Thyroid gland (tissue), 4 donors: ENCODE measurements at places on chromosomes 2 and 18. TPM values are rescaled to one million over a fixed set of nuclear protein-coding genes. Genes with fewer than 3 reads are reported as not detected.

- no peak for DNase-seq
Observed at GRCh38 chr2:74653589-74653984, 460 bp upstream of the SEMA4F start.

- DNase-seq: peak; percentile 3
Observed at GRCh38 chr2:172726172-172726735, 9.4 kb upstream of the RAPGEF4 start.

DNA sequence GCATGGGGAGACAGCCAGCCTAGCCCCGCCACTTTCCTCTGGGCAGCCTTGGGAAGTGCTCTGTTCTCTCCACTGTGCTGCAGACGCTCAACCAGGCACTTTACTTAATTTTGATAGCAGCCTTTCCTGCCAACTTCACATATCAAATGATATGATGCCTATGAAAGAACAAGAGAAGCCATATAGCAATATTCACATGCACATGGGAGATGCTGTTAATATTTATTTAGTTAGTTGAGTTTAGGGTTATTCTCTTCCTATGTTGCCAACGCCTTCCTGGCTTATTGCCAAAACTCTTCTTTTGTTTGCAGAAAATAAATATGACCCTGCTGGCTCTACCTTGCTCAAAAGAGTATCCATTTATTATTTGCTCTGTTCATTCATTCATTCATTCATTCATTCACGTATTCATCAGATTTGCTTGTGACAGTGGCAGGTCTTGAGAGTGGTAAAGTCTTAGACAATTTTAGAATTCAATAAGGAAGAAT lies 99.3 kb downstream of the GATA6 start:
- no peak for DNase-seq

DNA sequence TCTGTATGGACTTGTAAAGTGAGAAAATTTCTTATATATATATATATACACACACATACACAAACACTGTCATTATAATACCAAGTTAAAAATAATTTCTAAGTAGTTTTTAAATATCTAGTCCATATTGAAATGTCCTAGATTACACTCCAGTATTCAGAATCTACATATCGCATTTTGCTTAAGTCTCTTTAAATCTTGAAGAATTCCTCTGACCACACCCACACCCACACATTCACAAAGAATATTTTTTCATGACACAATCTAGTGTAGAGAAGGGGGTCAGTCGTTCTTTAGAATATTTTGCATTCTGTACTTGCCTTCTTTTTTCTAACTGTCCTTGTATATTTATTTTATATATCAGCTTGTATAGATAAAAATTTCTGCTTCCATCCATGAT lies 509.7 kb downstream of the CCDC85A start:
- DNase-seq: no peak

DNA sequence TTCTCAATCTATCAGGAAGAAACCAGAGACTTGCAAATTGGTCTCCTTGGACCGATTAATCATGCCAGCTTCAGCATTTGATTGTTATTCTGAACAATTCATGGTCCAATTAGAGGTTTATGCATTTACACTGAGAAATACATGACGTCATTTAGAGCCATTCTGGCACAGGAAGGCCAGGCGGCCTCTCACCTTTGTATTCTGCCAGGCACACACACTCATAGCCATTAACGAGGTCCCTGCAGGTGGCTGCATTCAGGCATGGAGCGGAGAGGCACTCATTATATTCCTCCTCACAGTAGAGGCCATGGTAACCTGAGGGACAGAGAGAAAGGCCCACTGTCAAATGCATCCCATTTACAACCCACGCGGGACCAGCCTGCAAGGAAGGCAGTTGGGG lies 146.8 kb upstream of the PID1 start:
- peak; percentile 9 for DNase-seq

DNA sequence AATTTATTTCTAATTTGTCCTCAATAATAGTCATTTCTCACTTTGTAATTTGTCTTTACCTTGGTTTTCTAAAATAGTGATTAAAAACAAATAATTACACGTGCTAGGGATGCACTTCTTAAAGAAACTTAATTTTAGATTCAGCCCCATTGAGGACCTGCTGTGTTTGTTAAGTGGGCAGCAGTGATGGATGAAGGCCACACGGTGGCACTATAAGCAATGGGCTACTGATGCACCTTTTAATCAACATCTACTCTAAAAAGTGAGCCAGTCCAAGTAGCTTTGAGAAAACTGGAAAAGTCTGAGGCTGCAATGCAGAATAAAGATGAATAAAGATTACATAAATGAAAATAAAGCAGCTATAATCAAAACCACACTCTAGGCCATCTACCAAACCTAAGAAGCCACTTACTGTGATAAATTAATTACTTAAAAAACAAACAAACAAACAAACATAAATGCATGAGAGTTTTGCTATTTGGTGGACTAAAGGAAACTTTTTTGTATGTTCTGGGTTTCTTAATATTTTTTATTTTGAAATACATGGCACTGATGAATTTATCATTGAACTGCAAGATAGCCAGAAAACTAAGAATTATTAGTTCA lies 89.3 kb downstream of the PDE11A start:
- peak; percentile 57 for DNase-seq

GRCh38 chr2:240806006-240806405 lies 14.0 kb downstream of the KIF1A start:
- no peak for DNase-seq

- no peak for DNase-seq
Observed at GRCh38 chr2:45412754-45413379, 198.2 kb downstream of the SRBD1 start.

DNA sequence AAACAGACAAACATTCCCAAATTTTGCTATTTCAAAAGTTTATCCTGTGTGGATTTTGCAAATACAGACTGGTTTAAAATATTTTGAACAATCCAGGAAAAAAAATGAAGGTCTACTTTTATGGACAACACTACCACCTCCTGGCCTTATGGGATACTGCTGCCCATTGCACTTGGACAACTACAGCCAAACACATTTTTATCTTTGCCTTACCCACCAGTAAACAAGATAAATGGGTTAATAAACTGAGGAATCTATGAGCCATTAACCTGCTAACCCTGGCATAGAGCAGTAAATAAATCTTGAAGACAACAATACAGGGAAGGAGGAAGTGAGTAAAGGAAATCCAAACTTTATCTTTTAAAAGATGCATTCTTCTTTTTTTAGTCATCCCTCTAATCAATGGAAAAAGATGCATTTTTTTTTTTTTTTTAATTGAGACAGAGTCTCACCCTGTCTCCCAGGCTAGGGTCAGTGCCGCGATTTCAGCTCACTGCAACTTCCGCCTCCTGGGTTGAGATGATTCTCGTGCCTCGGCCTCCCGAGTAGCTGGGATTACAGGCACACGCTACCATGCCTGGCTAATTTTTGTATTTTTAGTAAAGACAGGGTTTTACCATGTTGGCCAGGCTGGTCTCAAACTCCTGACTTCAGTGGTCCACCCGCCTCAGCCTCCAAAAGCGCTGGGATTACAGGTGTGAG lies 2.1 kb upstream of the SPIRE1 start:
- peak; percentile 52 for DNase-seq

- no peak for DNase-seq
Observed at GRCh38 chr2:56613254-56613653, 429.5 kb downstream of the CCDC85A start.

GRCh38 chr2:182767578-182767977 lies 51.5 kb downstream of the DNAJC10 start:
- DNase-seq: no peak

GRCh38 chr18:2857491-2858131 lies 10.8 kb downstream of the EMILIN2 start:
- peak; percentile 46 for DNase-seq

DNA sequence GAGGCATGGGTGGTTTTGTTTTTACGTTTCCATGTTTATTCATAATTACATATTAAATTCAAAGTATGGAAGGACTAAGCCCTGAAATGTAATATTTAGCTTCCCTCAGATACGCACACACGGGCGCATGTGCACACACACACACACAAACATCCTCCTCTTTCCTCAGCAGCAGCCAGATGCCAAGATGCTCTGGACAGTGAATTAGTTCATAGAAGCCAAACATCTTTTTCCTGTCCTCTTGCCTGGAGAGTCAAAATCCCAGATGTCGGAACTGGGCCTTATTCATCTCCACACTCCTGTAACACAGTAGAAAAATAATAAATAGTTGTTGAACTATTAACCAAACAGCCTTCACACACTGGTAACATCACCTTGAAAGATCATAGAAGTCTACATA lies 273.1 kb downstream of the SP3 start:
- DNase-seq: no peak

DNA sequence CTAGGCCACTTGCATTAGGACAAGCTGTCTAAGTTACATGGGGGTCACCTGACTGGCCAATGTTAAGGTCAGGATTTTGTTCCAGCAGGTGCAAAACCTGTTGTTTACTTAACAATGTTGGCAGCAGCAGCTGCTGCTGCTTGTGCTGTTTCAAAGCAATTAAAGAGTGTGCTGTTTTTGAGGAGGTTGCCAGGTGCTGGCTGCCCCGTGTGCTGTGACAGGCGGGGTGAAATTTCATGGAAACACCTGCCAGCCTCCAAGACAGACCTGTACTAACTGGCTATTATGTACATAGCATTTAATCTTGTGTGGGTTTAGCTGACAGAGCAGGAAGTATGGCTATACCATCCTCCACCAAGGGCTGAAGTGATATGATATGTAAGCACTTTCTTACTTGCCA lies 224.9 kb downstream of the ASXL3 start:
- DNase-seq: peak; percentile 74

GRCh38 chr2:3470856-3471737 lies 48.2 kb downstream of the ADI1 start:
- no peak for DNase-seq

DNA sequence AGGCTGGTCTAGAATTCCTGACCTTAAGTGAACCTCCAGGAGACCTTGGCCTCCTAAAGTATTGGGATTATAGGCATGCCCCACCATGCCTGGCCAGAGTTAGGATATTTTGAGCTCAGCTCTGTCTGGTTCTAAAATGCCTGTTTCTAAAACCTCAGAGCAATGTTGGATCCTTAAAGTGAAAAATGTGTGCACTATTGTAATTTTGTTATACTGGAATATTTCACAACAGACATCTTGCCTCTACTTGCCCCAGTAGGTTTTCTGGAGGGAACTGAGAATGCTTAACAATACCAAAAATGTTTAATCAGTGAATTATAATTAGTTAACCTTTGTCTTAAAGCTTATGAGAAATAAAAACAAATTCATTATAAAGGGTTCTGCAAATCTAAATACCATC lies 144.6 kb upstream of the CCDC195 start:
- DNase-seq: no peak

- no peak for DNase-seq
Observed at GRCh38 chr18:48320639-48320945, 88.6 kb downstream of the ZBTB7C start.

- no peak for DNase-seq
Observed at GRCh38 chr2:149041482-149041881, 3.0 kb downstream of the LYPD6B start.

DNA sequence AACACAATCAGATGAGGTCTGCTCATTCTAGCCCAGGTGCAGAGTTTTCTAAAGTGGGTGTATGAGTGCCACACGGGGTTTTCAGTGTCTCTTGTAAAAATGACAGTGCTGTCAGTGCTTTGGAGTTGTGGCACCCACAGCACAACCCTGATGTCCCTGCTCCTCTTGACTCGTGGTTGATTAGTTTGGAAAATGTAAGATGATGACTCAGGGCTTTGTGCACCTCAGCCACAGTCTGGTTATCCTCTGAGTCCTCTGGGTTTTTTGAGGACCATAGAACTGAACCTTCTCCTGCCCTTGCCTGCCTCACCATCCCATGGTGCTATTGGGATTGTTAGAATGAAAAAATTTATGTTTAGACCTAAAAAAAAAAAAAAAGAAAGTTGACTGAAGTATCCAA lies 105.6 kb downstream of the MYO1B start:
- no peak for DNase-seq

GRCh38 chr2:60104514-60105505 lies 448.6 kb downstream of the BCL11A start:
- no peak for DNase-seq

GRCh38 chr2:84077496-84077895 lies 381.6 kb downstream of the SUCLG1 start:
- no peak for DNase-seq

DNA sequence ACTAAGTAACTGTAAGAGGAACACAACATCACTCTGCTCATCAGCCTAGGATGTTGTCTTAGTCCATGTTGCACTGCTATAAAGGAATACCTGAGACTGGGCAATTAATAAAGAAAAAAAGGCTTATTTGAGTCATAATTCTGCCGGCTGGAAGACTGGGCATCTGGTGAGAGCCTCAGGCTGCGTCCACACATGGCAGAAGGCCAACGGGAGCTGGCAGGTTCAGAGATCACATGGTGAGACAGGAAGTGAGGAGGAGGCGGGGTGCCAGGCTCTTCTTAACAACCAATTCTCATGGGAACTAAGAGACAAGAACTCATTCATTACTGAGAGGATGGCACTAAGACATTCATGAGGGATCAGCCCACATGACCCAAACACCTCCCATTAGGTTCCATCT lies 46.8 kb downstream of the EPG5 start:
- DNase-seq: peak; percentile 91

DNA sequence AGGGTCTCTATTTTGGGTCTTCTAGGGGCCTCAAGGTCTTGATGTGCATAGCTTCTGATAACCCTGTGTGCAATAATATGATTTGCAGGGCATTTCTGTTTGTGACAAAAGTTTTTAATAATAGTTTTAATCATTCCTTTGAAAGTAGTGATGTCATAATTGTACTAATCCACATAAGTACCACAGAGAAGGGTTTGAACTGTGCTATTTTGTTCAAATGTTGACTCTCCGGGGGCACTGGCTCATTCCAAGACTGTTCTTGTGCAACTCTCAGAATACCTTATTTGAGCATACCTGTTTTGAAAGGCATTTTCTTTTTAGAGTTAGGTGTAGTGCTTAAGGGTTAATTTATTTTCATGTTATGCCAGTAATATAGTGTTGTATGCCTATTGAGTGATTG lies 41.6 kb downstream of the PLEKHB2 start:
- no peak for DNase-seq

GRCh38 chr2:149315461-149315860 lies 14.9 kb upstream of the LYPD6 start:
- DNase-seq: no peak

DNA sequence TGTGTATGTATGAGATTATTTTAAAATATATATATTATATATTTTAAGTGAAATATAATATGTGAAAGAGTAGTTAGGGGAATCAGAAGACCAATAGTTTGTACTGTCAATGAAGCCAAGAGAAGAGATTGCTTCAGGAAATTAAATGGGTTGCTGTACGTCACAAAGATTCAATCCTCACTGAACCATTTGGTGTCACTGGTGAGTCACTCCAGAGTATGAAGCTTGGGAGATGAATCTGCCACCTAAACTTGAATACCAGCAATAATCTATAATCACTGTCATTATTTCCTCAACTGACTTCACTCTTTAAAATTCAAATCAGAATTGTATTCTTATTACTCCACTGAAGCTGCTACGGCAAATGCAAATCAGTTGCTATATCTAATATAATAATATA lies 41.9 kb upstream of the SCN9A start:
- no peak for DNase-seq

GRCh38 chr18:58649966-58650816 lies 21.1 kb upstream of the MALT1 start:
- no peak for DNase-seq

GRCh38 chr2:113848758-113849415 lies 41.0 kb upstream of the ACTR3 start:
- no peak for DNase-seq

Gene MRO
- total RNA-seq: 13.3 TPM

Gene EMILIN2
- 17.9 TPM for total RNA-seq

Gene NMUR1
- total RNA-seq: 0.67 TPM

Gene CHRND
- total RNA-seq: not detected

Gene HOXD13
- total RNA-seq: not detected

Gene REG1A
- not detected for total RNA-seq

Gene MSTN
- 0.45 TPM for total RNA-seq

Gene MALL
- 54.4 TPM for total RNA-seq

Gene LCT
- total RNA-seq: not detected

Gene CPS1
- total RNA-seq: 14.9 TPM

Gene ADAM23
- 3.0 TPM for total RNA-seq
